ENCODE measurements at places on chromosomes 11 and 22.

- no peak overlapping the region for H3K27ac ChIP-seq
- no peak overlapping the region for H3K4me3 ChIP-seq
- H3K36me3 ChIP-seq = peaks cover 3% of the 10 kb centered on the region
- no peaks in the 10 kb centered on the region for H3K27me3 ChIP-seq
- H3K4me1 ChIP-seq = peaks cover 10% of the 10 kb centered on the region
- no peak for DNase-seq
Measured at GRCh38 chr11:124922831-124923230, 3.8 kb downstream of the HEPN1 start.

DNA sequence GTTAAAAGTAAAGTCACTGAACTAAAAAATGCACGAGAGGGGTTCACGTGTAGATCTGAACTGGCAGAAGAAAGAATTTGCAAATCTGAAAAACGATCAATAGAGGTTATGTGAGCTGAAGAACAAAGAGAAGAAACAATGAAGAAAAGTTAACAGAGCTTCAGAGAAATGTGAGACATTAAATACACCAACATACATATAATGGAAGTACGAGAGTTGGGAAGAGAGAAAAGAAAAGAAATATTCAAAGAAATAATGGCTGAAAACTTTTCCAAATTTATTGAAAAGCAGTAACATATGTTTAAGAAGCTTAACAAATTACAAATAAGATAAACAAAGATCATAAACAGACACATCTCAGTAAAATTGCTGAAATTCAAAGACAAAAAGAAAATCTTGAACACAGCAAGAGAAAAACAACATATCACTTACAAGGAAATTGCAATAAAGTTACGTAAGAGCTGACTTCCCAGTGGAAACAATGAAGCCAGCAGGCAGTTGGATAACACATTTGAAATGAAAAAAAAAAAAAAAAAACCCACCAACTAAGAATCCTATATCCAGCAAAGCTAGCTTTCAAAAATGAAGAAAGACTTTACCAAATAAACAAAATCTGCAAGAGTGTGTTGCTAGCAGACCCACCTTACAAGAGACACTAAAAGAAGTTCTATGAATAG, 56.8 kb downstream of the EMSY start:
- H3K4me1 ChIP-seq = peaks cover 8% of the 10 kb centered on the region
- H3K36me3 ChIP-seq = peaks cover 14% of the 10 kb centered on the region
- no peaks in the 10 kb centered on the region for H3K27me3 ChIP-seq

GRCh38 chr22:25483931-25484330, 80.5 kb upstream of the GRK3 start:
- H3K4me1 ChIP-seq = no peaks in the 10 kb centered on the region
- H3K27ac ChIP-seq = no peak overlapping the region
- H3K36me3 ChIP-seq = peaks cover 2% of the 10 kb centered on the region
- H3K27me3 ChIP-seq = no peaks in the 10 kb centered on the region
- H3K4me3 ChIP-seq = no peak overlapping the region

GRCh38 chr22:45621836-45622600, 49.6 kb upstream of the ATXN10 start:
- peaks cover 42% of the 10 kb centered on the region for H3K27me3 ChIP-seq
- H3K36me3 ChIP-seq = no peaks in the 10 kb centered on the region
- DNase-seq = no peak
- H3K4me1 ChIP-seq = no peaks in the 10 kb centered on the region
- H3K4me3 ChIP-seq = no peak overlapping the region

DNA sequence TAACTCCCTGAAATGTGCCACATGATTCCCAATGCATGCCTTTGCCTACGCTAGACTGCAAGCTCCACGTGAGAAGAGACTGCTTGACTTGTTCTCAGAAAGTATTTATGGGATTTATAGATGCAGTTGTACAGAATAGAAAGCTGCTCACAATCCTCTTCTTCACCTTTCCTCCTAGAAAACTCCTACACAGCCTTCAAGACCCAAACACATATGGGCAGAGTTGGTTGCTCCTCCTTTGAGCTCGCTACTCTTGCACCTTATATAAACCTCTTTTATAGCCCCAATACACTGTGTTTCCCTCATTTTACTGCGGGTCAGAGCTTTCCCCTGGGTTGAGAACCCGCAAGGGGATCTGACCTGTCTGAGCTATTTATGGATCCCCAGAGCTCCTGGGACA, 16.4 kb downstream of the C1QTNF6 start:
- H3K4me3 ChIP-seq = no peak overlapping the region
- H3K27ac ChIP-seq = no peak overlapping the region
- no peak for DNase-seq
- H3K27me3 ChIP-seq = no peaks in the 10 kb centered on the region

- H3K27ac ChIP-seq = no peak overlapping the region
- H3K36me3 ChIP-seq = no peaks in the 10 kb centered on the region
- H3K27me3 ChIP-seq = peaks cover 31% of the 10 kb centered on the region
- H3K4me3 ChIP-seq = no peak overlapping the region
- H3K4me1 ChIP-seq = no peaks in the 10 kb centered on the region
- no peak for DNase-seq
Measured at GRCh38 chr11:36340897-36341296, 44.8 kb downstream of the PRR5L start.

DNA sequence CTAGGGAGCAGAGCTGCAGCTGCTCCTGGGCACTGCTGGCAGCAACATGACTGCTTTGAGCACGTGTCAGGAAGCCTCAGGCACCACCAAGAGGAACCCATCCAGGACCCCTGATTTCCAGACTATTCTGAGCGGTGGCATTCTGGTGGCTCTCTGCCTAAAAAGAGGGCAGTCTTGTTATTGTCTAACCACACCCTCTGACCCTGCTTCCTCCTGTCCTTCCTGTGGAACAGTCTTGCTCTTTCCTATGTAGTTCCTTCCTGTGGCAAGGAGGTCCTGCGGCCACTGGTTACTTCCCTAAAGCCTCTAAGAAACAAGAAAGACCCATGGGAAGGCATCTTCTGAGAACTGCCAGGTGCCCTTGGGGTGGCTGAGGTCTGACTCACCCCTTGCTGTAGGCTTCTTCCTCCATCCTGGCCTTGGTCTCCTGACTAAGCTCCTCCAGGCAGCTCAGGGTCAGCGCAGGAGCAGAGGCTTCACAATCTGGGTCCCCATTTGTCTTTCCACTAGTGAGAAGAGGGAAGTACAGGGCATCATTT, 13.1 kb upstream of the LYVE1 start:
- H3K36me3 ChIP-seq = no peaks in the 10 kb centered on the region
- H3K27me3 ChIP-seq = peaks cover 56% of the 10 kb centered on the region
- no peak overlapping the region for H3K27ac ChIP-seq

GRCh38 chr11:28476864-28477263, 368.7 kb downstream of the METTL15 start:
- H3K36me3 ChIP-seq = no peaks in the 10 kb centered on the region
- no peak for DNase-seq
- no peaks in the 10 kb centered on the region for H3K4me1 ChIP-seq
- no peak overlapping the region for H3K4me3 ChIP-seq
- H3K27me3 ChIP-seq = no peaks in the 10 kb centered on the region

- H3K4me1 ChIP-seq = peaks cover 8% of the 10 kb centered on the region
- no peak overlapping the region for H3K4me3 ChIP-seq
- no peak overlapping the region for H3K27ac ChIP-seq
- H3K27me3 ChIP-seq = peaks cover 31% of the 10 kb centered on the region
- peaks cover 3% of the 10 kb centered on the region for H3K36me3 ChIP-seq
Measured at GRCh38 chr11:1392111-1392510, 2.4 kb downstream of the BRSK2 start.

- no peaks in the 10 kb centered on the region for H3K4me1 ChIP-seq
- no peak for DNase-seq
- H3K27me3 ChIP-seq = peaks cover 23% of the 10 kb centered on the region
- no peak overlapping the region for H3K27ac ChIP-seq
- no peak overlapping the region for H3K4me3 ChIP-seq
Measured at GRCh38 chr11:94897330-94897768, 76.0 kb downstream of the CWC15 start.

- H3K4me1 ChIP-seq = no peaks in the 10 kb centered on the region
- no peak overlapping the region for H3K4me3 ChIP-seq
- no peak overlapping the region for H3K27ac ChIP-seq
- no peaks in the 10 kb centered on the region for H3K27me3 ChIP-seq
- no peaks in the 10 kb centered on the region for H3K36me3 ChIP-seq
- no peak for DNase-seq
Measured at GRCh38 chr11:127223026-127223425, 222.5 kb upstream of the KIRREL3 start.

GRCh38 chr11:120130991-120131760, 6.7 kb downstream of the TRIM29 start:
- no peaks in the 10 kb centered on the region for H3K36me3 ChIP-seq
- no peaks in the 10 kb centered on the region for H3K4me1 ChIP-seq
- H3K27me3 ChIP-seq = peaks cover 16% of the 10 kb centered on the region
- no peak overlapping the region for H3K27ac ChIP-seq

GRCh38 chr11:134349109-134349801, 17.5 kb downstream of the GLB1L2 start:
- no peaks in the 10 kb centered on the region for H3K27me3 ChIP-seq
- H3K36me3 ChIP-seq = peaks cover 12% of the 10 kb centered on the region

- no peak overlapping the region for H3K4me3 ChIP-seq
- H3K27ac ChIP-seq = no peak overlapping the region
- no peaks in the 10 kb centered on the region for H3K4me1 ChIP-seq
- DNase-seq = no peak
Measured at GRCh38 chr22:47206666-47207218, 444.3 kb downstream of the TBC1D22A start.

GRCh38 chr11:11454671-11455223, 101.7 kb upstream of the CSNK2A3 start:
- DNase-seq = no peak
- H3K27ac ChIP-seq = no peak overlapping the region
- peaks cover 16% of the 10 kb centered on the region for H3K27me3 ChIP-seq
- H3K4me3 ChIP-seq = no peak overlapping the region
- no peaks in the 10 kb centered on the region for H3K4me1 ChIP-seq

DNA sequence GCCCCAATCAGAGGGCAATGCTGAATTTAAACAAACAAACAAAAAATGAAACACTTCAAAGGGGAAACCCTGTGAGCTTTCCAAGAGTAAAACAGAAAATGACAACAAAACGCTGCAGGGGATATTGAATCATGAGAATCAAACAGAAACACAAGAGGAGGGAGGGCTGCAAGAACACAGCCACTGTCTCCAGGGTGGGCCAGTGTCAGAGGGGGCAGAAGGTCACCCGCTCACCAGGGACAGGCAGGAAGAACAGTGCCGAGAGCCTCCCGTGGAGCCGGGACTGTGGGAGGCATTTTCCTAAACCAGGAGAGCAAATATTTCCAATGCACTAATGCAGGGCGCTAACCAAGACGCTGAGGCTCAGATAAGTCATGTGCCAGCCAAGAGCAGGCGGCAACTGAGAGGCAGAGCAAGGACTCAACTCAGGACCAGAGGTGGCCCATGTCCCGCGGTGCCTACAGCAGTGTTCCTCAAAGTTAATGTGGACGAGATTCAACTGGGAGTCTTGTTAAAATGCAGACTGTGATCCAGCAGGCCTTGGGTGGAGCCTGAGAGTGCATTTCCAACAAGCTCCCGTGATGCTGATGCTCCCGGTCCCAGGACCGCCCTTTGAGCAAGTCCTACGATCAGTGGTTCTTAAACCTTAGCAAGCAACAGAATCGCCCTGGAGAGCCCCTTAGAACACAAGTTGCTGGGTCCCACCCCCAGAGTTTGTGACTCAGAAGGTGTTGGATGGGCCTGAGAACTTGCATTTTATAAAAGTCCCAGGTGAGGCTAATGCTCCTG, 197.2 kb downstream of the TENM4 start:
- no peaks in the 10 kb centered on the region for H3K36me3 ChIP-seq
- no peaks in the 10 kb centered on the region for H3K27me3 ChIP-seq
- DNase-seq = no peak

- H3K36me3 ChIP-seq = peaks cover 4% of the 10 kb centered on the region
- H3K27me3 ChIP-seq = no peaks in the 10 kb centered on the region
- DNase-seq = no peak
- H3K4me1 ChIP-seq = peaks cover 62% of the 10 kb centered on the region
- H3K4me3 ChIP-seq = no peak overlapping the region
- no peak overlapping the region for H3K27ac ChIP-seq
Measured at GRCh38 chr11:47986219-47986618, 5.9 kb downstream of the PTPRJ start.

DNA sequence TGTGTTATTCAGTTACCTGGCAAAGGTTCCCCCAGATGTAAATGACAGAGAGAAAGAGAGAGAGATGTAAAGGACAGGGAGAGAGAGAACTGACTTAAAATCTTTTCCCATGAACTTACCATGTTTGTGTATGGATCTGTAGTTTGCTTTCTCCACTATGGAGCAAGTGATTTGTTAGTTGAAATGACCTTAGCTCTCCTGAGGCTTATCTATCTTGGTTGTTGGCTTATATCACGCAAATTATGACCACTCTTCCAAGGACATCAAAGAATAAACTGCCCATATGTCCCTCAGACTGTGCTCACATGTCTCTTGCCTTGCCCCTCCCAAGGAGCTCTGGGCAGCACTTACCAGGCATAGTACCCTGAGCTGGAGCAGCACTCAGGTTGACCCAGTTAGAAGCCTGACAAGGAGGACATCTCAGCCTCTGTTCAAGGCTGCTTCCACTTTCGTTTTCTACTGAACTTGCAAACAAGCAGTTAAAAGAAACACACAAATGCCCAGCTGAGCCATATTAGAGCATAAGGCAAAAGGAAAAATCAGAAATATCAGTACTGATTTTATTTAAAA, 95.3 kb upstream of the RCN1 start:
- peak overlapping the region; percentile 60 for H3K27ac ChIP-seq
- peaks cover 2% of the 10 kb centered on the region for H3K36me3 ChIP-seq
- peaks cover 18% of the 10 kb centered on the region for H3K4me1 ChIP-seq

DNA sequence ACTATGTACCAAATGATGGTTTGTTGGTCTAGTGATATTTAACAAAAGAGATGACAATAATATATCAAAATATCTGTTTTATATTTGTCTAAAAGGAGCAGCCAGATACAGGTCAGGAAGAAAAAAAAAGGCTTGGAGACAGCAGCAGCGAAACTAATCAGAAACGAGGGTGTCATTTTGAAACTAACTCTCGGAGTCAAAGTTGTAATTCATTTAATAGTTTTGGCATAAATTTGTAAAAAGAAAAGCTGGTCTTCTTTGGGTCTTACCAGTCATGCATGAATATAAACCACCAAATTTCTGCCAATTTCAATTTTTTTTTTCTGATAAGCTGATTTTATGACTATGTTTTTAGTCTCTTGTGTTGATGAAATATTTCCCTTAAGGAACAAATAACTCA, 25.5 kb downstream of the NPAT start:
- H3K27me3 ChIP-seq = no peaks in the 10 kb centered on the region
- H3K4me1 ChIP-seq = peaks cover 38% of the 10 kb centered on the region
- H3K36me3 ChIP-seq = peaks cover 38% of the 10 kb centered on the region
- H3K27ac ChIP-seq = no peak overlapping the region
- H3K4me3 ChIP-seq = no peak overlapping the region

GRCh38 chr11:26930518-26931247, 63.2 kb upstream of the FIBIN start:
- H3K27ac ChIP-seq = no peak overlapping the region
- H3K27me3 ChIP-seq = no peaks in the 10 kb centered on the region
- no peaks in the 10 kb centered on the region for H3K36me3 ChIP-seq

- no peaks in the 10 kb centered on the region for H3K36me3 ChIP-seq
- no peaks in the 10 kb centered on the region for H3K4me1 ChIP-seq
- no peak overlapping the region for H3K27ac ChIP-seq
- H3K27me3 ChIP-seq = peaks cover 61% of the 10 kb centered on the region
- no peak for DNase-seq
Measured at GRCh38 chr11:123219066-123219690, 24.1 kb upstream of the CLMP start.

GRCh38 chr11:116510886-116511650, 261.7 kb downstream of the BUD13 start:
- no peak overlapping the region for H3K27ac ChIP-seq
- H3K4me1 ChIP-seq = no peaks in the 10 kb centered on the region
- DNase-seq = no peak
- H3K4me3 ChIP-seq = no peak overlapping the region
- no peaks in the 10 kb centered on the region for H3K36me3 ChIP-seq

GRCh38 chr11:30583476-30584280, 2.5 kb downstream of the MPPED2 start:
- no peak overlapping the region for H3K4me3 ChIP-seq
- peaks cover 44% of the 10 kb centered on the region for H3K27me3 ChIP-seq
- no peaks in the 10 kb centered on the region for H3K36me3 ChIP-seq
